ENCODE measurements at places on chromosomes 3 and 15.

DNA sequence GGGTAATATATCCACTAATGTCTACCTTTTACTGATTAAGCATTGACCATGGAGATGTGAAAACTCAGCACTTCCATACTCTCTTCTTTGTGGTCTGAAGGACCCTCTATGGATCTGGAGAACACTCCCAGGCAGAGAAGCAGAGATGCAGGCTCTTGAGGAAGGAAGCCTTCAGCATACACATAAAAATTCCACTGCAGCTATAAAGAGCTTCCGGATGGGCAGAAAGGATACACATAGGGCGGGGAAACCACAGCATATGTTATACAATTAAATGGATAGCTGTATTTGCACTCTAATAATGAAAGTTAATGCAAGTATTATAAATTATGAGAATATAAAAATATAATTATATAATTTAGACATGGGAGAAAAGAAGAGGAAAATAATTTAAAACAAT is 1258.2 kb upstream of the ALCAM start:
- DNase-seq = no peak

- no peak for DNase-seq
Measured at GRCh38 chr3:88034491-88035275, 24.1 kb downstream of the CGGBP1 start.

DNA sequence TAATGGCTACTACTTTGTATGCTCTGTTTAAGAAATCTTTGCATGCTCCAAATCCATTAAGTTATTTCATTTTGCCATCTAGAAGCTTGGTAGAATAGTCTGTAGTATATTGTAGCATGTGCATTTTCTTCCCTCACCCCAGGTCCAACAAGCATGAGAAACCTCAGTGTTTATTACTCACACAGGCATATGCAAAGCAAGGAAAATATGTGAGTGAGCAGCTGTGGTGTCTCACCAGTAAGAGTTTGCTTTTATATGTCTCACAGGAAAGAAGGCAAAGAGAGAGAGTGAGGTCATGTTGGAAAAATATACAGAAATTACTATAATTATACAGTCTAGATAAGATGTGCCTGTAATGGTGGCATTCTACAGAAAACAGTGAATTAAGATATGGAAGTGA is 312.5 kb downstream of the C3orf38 start:
- DNase-seq = no peak

GRCh38 chr15:69415381-69415780 is 1.2 kb downstream of the KIF23 start:
- DNase-seq = no peak

GRCh38 chr3:178536211-178537079 is at the start of gene KCNMB2:
KCNMB2 (plus strand) TSS chr3:178536436.
- no peak for DNase-seq

DNA sequence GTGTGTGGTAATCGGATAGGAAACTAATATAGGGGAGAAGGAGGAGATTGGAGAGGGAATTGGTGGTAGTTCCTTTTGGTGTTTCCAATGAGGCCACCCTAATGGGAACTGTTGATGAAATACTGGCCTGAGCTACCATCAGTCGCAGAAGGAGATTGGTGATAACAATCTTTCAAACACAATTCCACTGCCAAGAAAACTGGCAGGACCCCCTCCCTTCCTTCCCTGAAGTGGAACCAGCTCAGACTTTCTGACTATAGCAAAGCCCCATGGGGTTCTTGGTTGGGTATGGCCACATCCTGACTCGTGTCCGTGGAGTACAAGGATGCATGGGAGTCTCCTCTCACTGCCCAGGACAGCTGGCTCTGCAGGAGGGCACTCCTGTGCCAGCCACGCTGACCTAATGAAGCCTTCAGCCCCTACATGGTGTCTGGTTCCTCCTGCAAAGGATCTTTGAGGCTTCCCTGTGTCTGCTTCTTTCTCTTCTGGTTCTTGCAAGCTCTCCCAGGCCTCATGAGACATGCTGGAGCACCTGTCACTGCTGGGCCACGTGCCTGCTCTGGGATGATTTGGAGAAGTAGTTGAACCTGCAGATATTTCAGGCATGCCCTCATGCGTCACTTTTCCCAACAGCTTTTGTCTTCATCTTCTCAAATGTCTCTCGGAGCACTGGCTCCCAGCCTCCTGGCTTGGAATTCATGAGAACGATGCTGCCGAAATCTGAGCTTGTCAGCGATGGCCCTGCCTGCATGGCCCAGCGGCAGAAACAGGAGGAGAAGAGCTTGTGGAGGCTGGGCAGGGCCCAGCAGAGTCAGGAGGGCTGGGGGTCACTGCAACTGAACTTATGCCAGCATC is 90.0 kb upstream of the ADPGK start:
- DNase-seq = peak; percentile 31
